ENCODE measurements at places on chromosomes 11 and 22. TPM values are rescaled to one million over a fixed set of nuclear protein-coding genes. Genes with fewer than 3 reads are reported as not detected.
A peak's percentile ranks its signal among the peaks of the same experiment; 100 is the strongest.

DNA sequence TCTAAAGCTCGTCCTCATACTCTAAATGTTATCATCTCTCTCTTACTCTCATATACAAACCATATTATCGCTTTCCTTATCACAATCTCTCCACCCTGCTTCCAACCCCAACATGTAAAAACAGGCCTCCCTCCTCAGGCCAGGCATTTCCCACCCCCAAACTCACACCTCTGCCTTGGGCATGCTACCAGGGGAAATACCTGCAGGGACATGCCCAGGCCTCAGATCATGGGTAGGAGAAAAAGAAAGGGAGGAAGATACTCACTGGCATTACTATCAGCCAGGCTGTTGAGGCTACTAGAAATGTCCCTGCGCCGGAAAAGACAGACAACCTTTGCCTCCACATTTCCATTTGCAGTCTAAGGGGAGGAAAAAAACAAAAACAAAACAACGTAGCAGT lies 1.8 kb downstream of the MTA2 start:
- H3K4me3 ChIP-seq = peak overlapping the region; percentile 86
- H3K27me3 ChIP-seq = no peaks in the 10 kb centered on the region
- H3K36me3 ChIP-seq = peaks cover 33% of the 10 kb centered on the region
- no peak for DNase-seq

- no peak for DNase-seq
- H3K4me3 ChIP-seq = no peak overlapping the region
- H3K4me1 ChIP-seq = 0 out of 2 replicates have a peak, but pooled peaks cover 6% of the 10 kb centered on the region
- no peaks in the 10 kb centered on the region for H3K36me3 ChIP-seq
- H3K27ac ChIP-seq = no peak overlapping the region
Observed at GRCh38 chr11:119533462-119533861, 110.5 kb upstream of the THY1 start.

DNA sequence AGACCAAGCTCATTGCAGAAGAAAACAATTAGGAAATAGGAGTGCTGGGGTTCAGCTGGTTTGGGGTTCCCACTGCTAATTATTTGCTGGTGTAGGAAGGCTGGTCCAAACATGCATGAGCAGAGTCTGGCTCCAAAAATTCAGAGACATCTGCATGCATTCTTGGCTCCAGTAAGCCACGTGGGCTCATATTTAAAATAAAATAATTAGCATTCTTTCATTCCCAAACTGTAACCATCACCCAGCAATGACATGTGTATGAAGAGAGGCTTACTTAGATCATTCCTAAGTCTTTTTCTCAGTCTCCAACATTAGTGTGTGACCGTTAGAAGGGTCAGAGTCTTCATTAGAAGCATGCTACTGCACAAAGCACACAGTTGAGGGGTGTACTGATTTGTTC lies 58.4 kb downstream of the EFCAB6 start:
- no peak for DNase-seq
- no peak overlapping the region for H3K4me3 ChIP-seq
- no peak overlapping the region for H3K27ac ChIP-seq
- no peaks in the 10 kb centered on the region for H3K36me3 ChIP-seq
- peaks cover 6% of the 10 kb centered on the region for H3K4me1 ChIP-seq

Gene RPS3
- total RNA-seq = 3,813 TPM

Gene FGF19
- total RNA-seq = 14.8 TPM

Data from H1 (cell line).